ENCODE measurements at places on chromosomes 4 and X.

GRCh38 chr4:26568446-26568994 lies 15.4 kb upstream of the TBC1D19 start:
- no peak for DNase-seq

DNA sequence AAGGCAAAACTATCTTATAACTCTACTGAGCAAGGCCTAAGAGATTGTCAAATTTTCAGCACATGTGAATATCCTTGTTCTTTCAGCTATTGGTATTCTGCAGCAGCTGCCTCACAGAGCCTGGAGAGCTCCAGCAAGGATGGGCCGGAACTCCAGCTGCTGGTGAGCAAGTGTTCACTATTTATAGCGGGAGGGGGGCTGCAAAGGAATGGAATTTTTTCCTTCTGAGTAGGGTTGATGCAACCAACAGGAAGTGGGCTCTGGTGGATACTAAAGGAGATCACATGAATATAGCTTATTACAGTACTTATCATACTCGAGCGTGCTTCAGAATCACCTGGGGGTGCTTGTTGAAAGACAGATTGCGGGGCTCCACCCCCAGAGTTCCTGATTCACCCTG lies 20.2 kb upstream of the SETD7 start:
- no peak for DNase-seq

DNA sequence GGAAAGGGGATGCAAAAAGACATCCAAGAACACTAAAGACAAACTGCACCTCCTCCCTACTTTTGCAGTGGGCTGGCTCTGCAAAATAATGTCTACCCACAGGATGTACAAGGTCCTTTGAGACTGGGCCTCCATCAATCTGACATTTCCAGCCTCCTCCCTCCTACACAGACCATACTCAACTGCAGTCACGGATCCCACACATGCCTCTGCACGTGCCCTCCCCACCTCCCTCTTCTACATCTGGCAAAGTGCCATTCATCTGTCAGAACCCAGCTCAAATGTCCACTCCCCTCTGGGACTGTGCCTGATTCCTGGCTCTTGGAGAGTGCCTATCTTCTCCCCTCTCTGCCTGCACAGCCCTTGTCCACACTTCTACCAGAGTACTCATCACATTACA lies 50.3 kb downstream of the CHRDL1 start:
- no peak for DNase-seq

GRCh38 chrX:148811236-148811635 lies 310.8 kb downstream of the AFF2 start:
- DNase-seq, result no peak

GRCh38 chrX:39975101-39975925 lies 122.4 kb downstream of the BCOR start:
- DNase-seq, result no peak

GRCh38 chr4:184819786-184820185 lies 6.0 kb downstream of the ACSL1 start:
- DNase-seq, result no peak

- DNase-seq, result no peak
Observed at GRCh38 chr4:182318256-182318655, 75.1 kb downstream of the TENM3 start.

DNA sequence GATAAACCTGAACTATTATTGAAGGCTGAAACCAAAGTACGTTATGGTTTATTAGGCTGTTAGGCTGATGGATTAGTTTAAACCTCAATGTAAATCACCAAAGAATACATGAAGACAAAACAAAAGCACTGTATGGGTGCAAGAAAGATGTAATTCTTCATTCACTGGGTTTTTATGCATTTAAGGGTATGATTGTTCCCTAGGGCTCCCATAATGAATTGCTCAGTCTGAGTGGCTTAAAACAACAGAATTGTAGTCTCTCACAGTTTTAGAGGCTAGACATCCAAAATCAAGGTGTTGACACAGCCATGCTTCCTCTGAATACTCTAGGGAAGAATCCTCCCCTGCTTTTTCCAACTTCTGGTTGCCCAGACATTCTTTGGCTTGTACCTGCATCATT lies 222.8 kb downstream of the TENM3 start:
- DNase-seq, result no peak

DNA sequence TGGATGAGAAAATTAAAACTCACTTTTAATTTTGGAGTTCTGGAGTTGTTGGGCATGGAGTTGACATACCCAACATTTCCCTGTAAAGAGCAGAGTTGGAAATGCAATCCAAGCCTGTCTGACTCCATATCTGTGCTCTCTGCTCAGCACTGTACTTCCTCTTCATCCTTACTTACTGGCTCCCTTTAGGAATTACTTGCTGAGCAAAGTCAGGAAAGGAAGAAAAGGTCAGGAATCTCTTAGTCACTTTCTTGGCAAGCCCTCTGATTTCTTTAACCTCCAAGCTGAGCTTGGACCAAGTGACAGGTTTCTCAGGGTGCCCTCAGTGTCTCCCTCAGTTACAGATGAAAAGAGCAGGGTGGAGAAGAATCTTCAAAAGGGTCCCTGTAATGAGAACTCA lies 501.5 kb downstream of the ZIC3 start:
- no peak for DNase-seq

GRCh38 chr4:52157641-52158316 lies 106.7 kb downstream of the SPATA18 start:
- DNase-seq, result no peak

GRCh38 chr4:88549815-88550214 lies 26.2 kb upstream of the PYURF start:
- DNase-seq, result no peak

Data from stimulated activated CD4-positive, alpha-beta T cell treated with anti-CD3 and anti-CD28 coated beads, Interleukin-12 subunit alpha, Interleukin-12 subunit beta, amount 100 ng/mL, for 24 hours (primary cell).